Stimulated activated CD4-positive, alpha-beta T cell treated with anti-CD3 and anti-CD28 coated beads, Interleukin-4, amount 100 ng/mL, for 24 hours (primary cell): ENCODE measurements at places on chromosomes 7 and 10.

DNA sequence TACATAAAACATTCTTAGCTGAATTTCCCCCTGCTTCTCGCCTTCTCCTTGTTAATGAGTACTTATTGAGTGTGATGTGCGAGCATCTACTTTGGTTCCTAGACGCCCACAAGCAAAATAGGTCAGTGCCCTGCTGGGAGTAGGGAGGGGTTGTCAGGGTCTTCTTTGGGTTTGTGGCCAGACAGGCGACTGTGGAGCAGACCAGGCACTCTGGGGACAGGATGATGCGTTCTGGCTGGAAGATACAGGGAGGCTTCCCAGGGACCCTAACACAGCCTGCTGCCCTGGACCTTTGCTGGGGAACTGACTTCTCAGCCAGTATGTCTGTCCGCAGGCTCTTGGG, 227.2 kb downstream of the CUX1 start:
- DNase-seq: no peak

DNA sequence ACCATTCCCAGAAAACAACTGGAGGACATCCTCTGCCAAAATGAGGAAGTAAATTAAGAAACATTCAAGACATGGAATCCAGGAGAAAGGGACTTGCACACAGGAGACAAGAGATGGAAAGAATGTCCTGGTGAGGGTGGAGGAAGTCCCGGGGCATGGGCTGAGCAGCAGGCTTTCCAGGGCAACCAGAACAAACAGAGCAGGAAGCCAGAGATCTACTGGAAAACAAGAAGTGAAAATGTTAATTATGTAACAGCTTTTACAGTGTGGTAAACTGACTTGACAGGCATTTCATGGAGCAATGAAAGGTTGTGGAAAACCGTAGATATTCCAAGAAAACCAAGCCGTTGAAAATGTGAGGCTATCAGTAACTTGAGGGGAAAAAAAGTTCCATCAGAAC, 55.2 kb upstream of the ZNF746 start:
- DNase-seq: no peak

DNA sequence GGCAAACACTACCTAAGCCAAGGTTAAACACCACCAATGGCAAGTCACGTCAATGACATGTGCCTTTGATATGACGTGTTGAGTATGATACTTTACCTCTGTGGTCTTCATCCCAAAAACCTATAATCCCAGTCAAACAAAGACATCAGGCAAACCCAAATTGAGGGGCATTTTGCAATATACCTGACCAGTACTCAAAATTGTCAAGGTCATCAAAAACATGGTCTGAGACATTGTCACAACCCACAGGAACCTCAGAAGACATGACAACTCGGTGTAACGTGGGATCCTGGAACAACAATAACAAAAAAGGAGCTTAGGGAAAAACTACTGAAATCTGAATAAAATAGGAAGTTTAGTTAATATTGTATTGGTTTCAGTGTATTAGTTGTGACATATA, 7.2 kb downstream of the FAM237B start:
- no peak for DNase-seq

DNA sequence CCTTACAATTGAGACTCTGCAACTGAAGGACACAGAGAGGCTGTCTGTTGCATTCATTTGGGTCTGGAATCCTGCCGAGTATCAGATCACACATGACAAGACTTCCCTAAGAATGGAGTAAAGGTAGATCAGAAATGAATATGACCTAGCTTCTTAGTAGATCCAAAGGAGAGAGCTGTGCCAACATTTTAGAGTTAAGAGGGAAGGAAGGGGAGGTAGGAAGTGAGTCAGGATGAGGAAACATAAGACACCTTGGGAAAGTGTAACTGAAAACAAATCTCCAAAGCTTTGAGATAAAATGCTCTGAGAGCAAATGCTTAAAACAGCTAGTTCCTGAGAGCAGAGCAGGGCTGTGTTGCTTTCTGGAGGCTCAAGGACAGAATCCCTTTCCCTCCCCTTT, 6.1 kb upstream of the SLC25A13 start:
- no peak for DNase-seq

DNA sequence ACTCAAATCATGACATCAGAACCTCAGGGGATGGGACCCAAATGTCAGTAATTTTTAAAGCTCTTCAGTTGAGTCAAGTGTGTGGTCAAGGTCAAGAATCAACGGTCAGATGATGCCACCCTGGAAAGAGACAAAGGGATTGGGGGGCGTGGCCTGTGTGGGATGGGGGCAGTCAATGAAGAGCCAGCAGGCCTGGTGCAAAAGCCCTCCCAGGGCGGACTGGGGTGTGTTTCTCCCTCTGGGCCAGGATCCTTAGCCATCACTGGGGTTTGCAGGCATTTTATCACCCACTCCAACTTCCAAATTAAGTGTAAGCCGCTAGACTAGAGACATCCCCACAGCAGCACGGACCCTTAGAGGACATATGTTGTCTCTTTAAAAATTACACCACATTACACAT, 204.7 kb downstream of the USP6NL start:
- no peak for DNase-seq
